Adrenal gland (tissue), 19 donors: ENCODE measurements at places on chromosomes 13 and 19. TPM values are rescaled to one million over a fixed set of nuclear protein-coding genes. Genes with fewer than 3 reads are reported as not detected.

The NAPSA gene
- total RNA-seq: 2.7 TPM

The BRME1 gene
- 0.96 TPM for total RNA-seq

DNA sequence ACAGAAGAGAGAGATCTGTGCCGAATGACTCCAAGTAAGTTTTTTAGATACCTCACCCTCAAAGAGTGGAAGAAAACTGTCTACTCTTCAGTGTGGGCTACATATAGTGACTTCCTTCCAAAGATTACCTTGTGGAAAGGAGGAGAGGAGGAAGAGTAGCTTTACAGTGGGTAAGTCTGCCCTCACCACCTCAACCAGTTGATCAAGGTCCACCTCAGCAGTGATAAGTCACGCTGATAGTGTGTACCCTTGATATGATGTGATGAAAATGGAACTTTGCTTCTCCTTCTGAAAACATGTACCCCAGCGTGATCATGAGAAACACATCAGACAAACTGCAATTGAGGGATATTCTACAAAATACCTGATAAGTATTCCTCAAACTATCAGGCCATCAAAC is 20.6 kb downstream of the KLF5 start:
- DNase-seq: no peak

- peak; percentile 65 for DNase-seq
These were observed 78.9 kb upstream of the PEG3 start for GRCh38 chr19:56919308-56919995.

DNA sequence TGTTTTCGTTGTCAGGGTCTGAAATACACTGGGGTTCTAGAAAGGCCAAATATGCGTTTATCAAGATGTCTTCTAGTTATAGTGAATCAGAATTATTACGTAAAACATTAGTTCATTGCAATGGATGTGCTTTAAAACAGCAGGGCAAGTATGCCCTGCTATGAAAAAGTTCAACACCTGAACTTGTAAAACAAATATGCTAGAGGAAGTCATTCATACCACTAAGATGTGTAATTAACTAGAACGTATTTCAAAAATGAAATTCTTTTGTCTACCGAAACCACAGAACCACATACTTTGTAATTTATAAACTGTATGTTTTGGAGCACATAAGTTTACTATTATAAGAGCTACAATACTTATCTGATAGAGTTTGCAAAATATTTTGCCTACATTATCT is 266.2 kb downstream of the KCTD12 start:
- no peak for DNase-seq

DNA sequence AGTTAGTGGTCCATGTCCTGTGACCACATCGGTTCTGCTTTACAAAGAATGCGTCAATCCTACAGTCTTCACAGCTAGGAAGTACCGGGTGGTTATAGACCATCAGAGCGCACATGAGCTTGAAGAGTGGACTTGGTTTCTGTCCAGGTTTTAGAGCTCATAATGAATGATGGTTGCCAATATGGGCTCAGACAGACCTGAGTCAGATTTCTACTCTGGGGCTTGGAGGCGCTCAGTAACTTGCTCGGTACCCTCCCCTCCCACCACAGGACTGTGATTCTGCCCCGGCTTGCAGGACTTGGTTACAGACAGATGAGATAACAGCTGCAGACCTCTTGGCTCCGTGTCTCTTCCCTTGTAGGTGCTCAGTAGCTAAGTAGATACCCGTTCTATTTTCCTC is 284.7 kb downstream of the TSHZ3 start:
- DNase-seq: no peak

GRCh38 chr19:33520844-33521479 is 629 bp downstream of the PEPD start:
- no peak for DNase-seq

DNA sequence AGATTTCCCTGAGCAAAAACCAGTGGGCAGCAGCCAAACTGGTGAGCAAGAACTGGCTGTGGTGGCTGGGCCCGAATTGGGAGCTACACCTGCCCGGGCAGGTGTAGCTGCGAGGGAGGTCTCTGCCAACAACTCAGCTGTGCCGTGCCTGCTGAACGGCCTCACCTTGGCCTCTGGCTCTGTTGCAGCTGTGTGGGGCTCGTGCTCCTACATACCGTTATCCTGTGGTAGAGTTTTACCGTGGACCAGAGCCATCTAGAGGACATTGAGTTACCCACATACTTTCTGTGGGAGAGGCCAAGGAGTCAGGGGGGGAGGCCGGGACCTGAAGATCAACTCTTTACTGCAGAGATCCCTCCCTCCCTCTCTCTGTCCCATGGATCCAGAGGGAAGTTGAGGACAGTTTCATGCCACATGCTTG is 113.2 kb downstream of the TM9SF2 start:
- no peak for DNase-seq

DNA sequence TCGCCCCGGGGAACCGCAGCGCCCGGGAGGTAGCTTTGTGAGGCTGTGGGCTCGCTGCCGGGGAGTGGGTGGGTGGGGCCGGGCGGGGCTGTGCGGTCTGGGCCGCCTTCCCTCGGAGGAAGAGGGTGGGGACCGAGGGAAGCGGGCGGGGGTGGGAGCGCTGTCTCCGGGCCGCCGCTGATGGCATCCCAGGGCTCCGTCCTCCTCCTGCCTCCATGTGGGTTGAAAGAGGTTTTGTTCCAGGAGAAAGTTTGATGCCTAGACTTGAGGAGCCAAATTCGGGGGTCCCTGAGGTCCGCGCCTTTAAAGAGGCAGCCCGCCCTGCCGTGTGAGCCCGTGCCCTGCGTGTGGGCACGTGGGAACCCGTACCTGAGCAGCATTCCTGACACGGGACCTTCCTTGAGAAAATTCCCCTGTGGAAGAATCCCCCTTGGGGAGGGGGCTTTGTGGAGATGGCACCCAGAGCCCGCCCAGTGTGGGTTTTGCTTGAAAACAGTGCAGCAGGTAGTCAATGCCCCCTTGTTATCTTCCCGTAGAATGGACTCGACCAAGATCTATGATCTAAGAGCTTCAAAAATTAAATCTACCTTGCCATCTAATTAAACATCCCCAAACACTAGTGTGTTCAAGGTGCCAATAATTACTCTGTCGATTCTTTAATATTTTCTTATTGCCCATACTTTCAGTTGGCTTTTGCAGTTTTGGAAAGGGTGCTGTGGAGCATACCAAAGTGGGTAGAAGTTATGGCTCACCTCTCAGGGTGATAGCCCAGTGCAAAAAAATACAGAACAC is 107.8 kb downstream of the RXFP2 start:
- no peak for DNase-seq

- peak; percentile 50 for DNase-seq
These were observed 10.5 kb upstream of the RAP2A start for GRCh38 chr13:97423300-97424045.

DNA sequence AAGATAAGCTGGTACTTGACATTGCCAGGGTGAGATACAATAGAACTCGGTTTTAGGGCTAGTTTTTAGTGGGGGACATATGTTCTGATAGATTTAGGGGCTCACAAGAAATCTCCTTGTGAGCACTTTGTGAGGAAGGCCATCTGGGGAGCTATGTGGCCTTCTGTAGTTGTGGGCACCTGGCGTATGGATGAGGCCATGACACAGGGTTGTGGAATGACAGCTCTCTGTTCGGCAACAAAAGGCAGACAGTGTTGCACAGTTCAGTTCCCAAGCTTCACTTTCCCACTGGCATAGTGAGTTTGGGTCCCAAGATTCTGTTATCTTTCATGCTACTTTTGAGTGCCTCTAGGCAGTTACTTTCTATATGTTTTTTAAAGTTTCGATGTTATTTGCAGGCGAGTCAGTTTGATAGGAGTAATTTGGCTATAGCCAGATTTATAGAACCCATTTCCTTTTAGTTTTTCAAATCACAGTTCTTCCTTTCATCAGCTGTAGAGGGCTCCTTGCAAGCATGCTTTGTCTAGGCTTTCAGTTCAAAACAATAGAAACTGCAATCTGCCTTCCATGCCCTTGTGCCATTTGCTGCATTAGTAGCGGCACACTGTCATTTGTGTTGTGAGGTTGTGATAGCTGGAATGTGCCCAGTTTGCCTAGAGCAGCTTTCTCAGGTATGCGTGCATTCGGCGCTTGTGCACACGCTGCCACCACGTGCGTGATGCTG is 70.6 kb upstream of the TEX29 start:
- DNase-seq: no peak

GRCh38 chr13:102718746-102719145 is 23.9 kb upstream of the METTL21C start:
- DNase-seq: no peak

DNA sequence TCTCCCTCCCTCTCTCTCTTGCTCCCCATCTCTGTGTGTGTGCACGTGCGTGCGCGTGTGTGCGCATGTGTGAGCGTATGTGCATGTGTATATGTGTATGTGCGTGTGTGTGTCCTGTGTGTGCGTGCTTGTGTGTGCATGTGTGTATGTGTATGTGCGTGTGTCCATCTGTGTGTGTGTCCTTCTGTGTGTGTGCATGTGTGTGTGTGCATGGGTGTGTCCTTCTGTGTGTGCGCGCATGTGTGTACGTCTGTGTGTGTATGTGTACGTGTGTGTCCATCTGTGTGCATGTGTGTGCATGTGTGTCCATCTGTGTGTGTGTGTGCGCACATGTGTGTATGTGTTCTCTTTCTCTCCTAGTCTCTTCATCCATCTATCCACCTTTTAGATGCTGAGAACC is 12.2 kb downstream of the SLC8A2 start:
- DNase-seq: no peak

The HPN gene
- 0.20 TPM for total RNA-seq

The TEAD2 gene
- 42.8 TPM for total RNA-seq

The B3GNT3 gene
- total RNA-seq: not detected

DNA sequence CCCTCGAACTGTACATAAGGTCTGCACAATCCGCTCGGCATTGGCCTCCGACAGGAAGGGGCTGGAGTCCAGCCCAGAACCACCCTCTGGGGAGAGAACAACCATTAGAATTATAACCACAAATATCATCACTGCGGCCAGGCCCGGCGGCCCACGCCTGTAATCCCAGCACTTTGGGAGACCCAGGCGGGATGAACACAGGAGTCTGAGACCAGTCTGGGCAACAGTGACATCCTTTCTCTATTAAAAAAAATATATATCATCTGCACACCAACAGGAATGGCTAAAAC is 11.4 kb downstream of the COQ8B start:
- DNase-seq: no peak

DNA sequence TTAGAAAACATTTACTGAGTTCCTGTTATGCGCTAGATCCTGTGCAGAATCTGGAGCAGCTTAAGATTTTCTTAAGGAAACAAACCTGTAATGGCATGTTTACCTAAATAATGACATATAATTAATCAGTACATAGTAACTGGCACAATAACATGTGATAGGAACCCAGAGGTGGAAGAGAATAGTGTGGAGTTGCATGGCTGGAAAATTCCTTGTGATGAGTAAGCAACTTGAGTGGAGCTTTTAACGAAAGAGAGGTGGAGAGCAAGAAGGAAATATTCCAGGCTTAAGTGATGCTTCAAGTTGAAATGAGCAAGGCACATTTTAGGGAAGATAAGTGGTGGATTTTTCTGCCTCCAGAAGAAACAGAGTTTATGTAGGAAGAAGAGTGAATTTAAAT is 9.2 kb upstream of the GPC5 start:
- DNase-seq: no peak

DNA sequence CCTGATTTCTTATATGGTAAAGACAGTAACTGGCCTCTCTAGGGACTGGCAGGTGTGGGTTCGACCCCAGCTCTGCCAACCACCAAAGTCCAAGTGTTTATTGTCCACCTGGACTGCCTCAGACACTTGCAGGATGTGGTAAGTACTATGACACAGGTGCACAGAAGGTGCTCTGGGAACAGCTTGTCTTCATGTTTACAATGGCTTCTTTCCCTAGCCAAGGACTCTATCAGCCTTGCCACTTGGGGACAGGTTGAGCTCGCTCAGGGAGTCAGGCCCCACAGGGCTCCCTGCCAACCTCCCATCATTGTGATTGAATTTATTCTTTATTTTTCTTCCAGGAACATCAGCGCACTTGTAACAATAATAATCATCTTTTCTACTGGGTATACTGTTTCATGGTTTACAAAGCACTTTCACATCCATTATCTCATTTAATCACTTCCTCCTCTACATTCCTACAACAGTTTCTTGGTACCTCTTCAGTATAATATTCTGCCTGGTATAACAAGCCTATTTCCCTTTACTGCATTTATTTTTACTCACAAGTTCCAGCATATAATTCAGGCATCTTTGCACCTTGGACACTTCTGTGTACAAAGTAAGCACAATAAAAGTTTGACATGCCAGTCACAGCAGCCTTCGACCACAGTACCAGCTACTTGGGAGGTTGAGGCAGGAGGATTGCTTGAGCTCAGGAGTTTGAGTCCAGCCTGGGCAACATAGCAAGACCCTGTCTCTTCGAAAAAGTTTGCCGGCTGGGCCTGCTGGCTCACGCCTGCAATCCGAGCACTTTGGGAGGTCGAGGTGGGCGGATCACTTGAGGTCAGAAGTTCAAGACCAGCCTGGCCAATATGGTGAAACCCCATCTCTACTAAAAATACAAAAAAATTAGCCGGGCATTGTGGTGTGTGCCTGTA is 24.2 kb upstream of the GATAD2A start:
- DNase-seq: no peak

DNA sequence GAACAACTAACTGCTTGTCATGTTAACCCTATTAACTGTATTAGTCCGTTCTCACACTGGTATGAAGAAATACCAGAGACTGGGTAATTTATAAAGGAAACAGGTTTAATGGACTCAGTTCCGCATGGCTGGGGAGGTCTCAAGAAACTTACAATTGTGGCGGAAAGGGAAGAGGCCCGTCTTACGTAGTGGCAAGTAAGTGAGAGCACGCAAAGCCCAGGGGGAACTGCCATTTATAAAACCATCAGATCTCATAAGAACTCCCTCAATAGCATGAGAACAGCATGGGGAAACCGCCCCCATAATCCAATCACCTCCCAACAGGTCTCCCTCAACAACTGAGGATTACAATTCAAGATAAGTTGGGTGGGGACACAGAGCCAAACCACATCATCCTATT is 34.7 kb downstream of the PHF11 start:
- no peak for DNase-seq

The OR7A5 gene
- total RNA-seq: not detected
